ENCODE measurements at places on chromosomes 16 and 17. TPM values are rescaled to one million over a fixed set of nuclear protein-coding genes. Genes with fewer than 3 reads are reported as not detected.

The PSMC3IP gene
- total RNA-seq: 8.0 TPM

The CCL7 gene
- 2.2 TPM for total RNA-seq

The SEZ6 gene
- not detected for total RNA-seq

The PMFBP1 gene
- total RNA-seq: 0.78 TPM

The RMI2 gene
- total RNA-seq: 7.3 TPM

The NPIPB4 gene
- 49.3 TPM for total RNA-seq

The RSPRY1 gene
- 41.2 TPM for total RNA-seq

The ICAM2 gene
- total RNA-seq: 15.1 TPM

The BTBD17 gene
- total RNA-seq: not detected

The PPY gene
- not detected for total RNA-seq

The RPL23 gene
- total RNA-seq: 1,729 TPM

The ELOB gene
- total RNA-seq: 188 TPM

The ZKSCAN2 gene
- 2.9 TPM for total RNA-seq

The FOXN1 gene
- total RNA-seq: not detected

The PRAC2 gene
- not detected for total RNA-seq

The ASPHD1 gene
- total RNA-seq: 2.3 TPM

The LITAFD gene
- not detected for total RNA-seq

The TP53TG3 gene
- total RNA-seq: not detected

The SECTM1 gene
- total RNA-seq: 60.3 TPM

The FBXO39 gene
- not detected for total RNA-seq

The ST6GALNAC1 gene
- total RNA-seq: not detected

The HES7 gene
- total RNA-seq: 0.37 TPM

The GNG13 gene
- not detected for total RNA-seq

The TRAPPC1 gene
- 27.2 TPM for total RNA-seq

The HOXB1 gene
- not detected for total RNA-seq

The ZNF750 gene
- total RNA-seq: not detected

The RCVRN gene
- not detected for total RNA-seq
